ENCODE measurements at places on chromosomes 6 and 20.

- no peak for DNase-seq
Observed at GRCh38 chr6:82783587-82784236, 281.9 kb downstream of the UBE3D start.

GRCh38 chr6:48628316-48628715 is 517.3 kb upstream of the PTCHD4 start:
- DNase-seq = peak; percentile 66

- DNase-seq = no peak
Observed at GRCh38 chr6:6683969-6684833, 95.7 kb downstream of the LY86 start.

DNA sequence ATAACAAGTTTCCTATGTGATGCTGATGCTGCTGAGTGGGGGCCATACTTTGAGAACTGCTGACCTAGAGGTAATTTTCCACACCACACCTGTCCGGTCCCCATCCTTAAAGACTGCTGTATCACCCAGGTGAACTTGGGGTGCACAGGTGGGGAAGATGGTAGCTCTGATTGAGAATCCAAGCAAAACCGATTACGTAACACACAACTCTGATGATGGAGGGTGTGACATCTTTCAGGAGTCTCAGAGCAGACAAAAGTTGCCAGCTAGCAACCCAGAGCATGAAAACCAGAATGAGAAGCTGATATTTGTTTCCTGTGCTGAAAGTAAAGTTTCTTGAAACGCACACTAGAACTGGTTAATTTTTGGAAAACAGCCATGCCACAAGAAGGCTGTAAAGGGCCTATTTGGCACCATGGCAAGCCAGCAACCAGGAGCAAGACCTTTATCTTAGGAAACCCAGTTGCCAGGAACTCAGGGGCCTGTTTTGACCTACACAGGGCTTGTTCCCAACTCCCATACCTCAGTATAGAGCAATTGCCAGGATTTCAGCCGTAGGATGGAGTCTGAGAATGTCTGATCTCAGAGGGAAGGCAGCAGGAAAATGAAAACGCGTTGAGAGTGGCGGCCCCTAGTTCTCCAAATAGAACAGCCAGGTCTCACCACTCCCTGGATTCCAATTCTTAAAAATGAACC is 21.6 kb upstream of the TBC1D7 start:
- no peak for DNase-seq

- no peak for DNase-seq
Observed at GRCh38 chr20:62642666-62643520, 590 bp downstream of the SLCO4A1 start.

GRCh38 chr6:138461647-138462046 is 37.6 kb downstream of the NHSL1 start:
- DNase-seq = no peak

Data from fibroblast of skin of abdomen (primary cell).